ENCODE measurements at places on chromosomes 3 and 15. TPM values are rescaled to one million over a fixed set of nuclear protein-coding genes. Genes with fewer than 3 reads are reported as not detected.

The GP5 gene
- under 0.01 TPM for total RNA-seq

The CHRM5 gene
- not detected for total RNA-seq

The SNX22 gene
- not detected for total RNA-seq

The SAMMSON gene
- not detected for total RNA-seq

The GABRA5 gene
- total RNA-seq: not detected

All from cardiac atrium fibroblast (primary cell).